Adrenal gland (tissue), 19 donors: ENCODE measurements at places on chromosomes 7 and 10.

DNA sequence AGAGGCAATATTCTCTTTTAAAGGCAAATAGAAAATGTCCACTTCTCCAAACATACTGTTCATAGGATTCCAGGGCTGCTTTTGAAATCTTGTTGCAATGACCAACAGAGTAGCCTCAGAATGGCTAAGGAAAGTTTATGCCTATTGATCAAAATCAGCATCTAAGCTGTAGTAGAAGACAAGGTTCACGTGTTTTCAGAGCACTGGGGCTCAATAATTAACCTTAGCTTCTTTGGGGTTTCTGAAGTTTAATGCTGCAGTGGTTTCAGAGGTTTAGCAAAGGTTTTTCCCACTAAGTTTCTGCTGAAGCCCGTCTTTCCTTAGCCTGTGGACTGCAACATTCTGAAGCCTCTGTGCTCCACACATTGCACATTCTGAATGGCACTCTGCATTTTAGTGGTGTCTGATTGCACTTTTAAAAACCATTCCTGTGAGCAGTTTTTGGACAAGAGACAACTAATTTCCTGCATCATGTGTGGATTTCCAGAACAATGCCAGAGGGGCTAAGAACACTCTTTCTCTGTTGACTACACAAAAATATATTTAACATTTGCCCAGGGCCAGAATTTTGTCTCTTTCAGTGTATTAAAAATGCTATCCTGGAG is 342.5 kb downstream of the PTEN start:
- DNase-seq = no peak

GRCh38 chr7:92973293-92973731 is 136.9 kb upstream of the CDK6 start:
- no peak for DNase-seq

DNA sequence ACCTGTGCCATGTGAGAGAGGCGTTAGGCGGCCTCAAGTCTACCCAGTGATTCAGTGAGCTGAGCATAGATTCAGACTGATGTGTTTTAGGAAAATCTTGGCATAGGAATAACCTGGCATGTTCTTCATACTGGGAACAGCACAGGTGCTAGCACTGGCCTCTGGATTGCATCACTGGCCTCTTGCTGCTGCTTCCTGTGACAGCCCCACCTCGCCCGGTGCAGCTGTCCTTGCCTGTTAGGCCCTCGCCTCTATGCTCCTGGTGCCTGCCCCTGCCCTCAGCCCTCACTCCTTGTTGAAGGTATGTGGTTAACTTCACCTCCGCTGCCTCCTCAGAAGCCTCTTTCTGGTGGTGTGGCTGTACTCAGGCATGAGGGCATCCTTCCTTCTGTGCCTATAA is 46.2 kb downstream of the BLNK start:
- no peak for DNase-seq

DNA sequence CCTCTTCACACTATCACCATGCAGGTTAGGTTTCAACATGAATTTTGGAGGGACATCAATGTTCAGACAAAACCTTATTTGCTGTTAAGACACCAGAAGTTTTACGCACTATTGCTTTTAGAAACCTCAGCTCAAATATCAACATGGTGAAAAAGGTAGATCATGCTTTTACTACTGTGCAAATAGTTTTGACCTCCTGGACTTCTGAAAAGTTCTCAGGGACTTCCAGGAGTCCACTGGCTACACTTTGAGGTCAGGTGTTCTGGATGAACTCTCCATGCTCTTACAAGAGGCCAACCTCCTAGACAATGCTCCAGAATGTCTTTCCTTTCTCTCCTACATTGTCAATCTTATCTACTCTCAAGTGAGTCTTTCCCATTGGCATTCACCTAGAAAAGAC is 55.9 kb downstream of the SLC25A13 start:
- DNase-seq = no peak

DNA sequence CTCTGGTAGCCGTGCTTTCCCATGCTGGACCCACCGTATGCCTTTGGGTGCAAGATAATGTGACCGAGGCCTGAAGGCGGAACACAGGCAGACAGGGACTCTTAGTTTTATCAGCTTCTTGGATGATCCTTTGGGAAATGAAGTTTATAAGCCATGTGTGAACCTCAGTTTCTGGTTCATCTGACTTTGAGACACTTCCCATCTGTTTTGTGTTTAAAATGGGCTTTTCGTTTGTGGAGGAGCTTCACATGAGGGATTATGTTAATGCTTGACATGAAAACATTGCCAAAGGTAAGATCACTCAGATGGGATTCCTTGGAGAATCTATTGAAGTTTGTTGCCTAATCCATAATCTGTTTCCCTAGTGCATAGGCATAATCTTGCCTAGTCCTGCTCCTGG is 249.8 kb upstream of the LYZL1 start:
- DNase-seq = no peak

DNA sequence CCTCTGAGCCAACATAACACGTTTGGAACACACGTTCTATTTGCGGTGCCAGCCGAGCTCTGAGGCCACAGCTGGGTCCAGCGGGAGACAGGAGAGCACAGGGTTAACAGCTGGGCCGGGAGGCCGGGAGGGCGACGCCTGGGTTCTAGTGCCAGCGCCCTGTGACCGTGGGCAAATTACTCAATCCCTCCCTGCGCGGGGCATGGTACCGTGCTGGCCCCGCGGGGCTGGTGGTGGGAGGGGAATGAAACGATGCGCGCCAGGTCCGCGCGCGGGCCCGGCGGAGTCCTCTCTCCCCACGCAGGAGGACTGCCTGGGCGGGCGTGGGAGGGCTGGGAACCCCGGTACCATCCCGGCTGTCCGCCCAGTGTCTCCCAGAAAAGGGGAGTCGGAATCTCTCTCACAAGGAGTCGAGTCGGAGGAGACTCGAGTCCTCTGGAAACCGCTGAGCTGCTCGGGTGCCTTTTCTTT is 30.4 kb downstream of the LEP start:
- no peak for DNase-seq

DNA sequence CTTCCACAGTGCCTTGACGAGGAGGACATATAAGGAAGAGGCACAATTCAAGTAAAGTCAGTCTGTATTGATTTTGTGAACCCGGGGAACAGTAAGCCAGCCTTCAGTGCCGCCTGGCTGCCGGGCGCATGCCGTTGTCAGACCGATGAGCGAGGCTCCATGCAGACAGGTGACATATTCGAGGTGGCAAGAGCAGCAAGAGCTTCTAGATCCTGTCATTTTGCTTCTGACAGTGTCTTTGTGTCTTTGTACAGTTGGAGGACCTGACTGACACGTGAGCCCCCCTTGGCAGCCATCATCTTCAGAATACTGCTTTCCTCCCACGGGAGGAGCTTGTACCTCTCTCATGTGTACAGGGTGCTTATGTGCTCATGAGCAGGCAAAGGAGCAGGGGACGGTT is 387.5 kb upstream of the GALNT17 start:
- DNase-seq = no peak

GRCh38 chr10:98956576-98957260 is 278.9 kb downstream of the HPSE2 start:
- no peak for DNase-seq

DNA sequence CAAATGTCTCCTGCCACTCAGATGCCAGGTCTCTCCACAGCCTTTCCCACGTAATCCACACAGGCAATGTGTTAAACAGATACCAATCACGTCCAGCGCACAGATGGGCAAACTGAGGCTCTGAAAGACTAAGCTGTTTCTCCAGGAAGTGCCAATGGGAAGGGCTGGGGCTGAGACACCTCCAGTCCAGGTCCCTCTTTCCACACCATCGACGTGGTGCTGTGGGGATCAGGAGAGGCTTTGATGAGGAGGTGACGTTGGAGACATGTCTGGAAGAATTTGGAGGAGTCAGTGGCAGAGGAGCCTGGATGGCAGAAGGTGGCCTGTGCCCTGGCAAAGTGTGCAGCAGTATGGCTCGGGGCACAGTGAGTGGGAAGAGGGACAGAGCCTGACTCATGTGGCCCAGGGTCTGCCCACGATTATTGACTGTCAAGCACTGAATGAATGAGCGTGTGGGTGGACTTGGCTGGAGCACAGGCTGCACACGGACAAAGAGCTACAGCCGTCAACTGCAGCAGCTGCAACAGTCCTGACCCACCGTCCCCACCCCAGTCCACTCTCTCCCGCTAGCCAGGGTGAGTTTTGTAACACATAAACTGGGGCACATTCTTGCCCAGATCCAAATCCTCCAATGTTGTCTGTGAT is 40.8 kb upstream of the HSPA12A start:
- DNase-seq = no peak

DNA sequence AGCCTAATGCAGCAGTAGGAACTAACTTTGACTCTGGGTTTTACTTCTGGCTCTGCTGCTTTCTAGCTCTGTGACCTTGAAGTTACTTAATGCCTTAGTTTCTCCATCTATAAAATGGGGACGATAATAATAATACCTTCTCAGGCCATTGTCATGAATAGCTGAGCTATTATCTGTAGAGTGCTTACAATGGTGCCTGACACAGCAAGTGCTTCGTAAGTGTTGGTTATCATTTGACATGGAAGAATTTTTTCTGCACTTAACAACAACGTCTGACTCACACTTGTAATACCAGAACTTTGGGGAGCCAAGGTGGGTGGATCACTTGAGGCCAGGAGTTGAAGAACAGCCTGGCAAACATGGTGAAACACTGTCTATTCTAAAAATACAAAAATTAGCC is 140.5 kb downstream of the ARL4A start:
- no peak for DNase-seq

GRCh38 chr10:115171392-115171960 is 78.3 kb downstream of the ATRNL1 start:
- no peak for DNase-seq
